Activated CD4-positive, alpha-beta T cell treated with anti-CD3 and anti-CD28 coated beads, Interleukin-2, amount 10 ng/mL, durations not matched to agents 24 days and 14 days (primary cell): ENCODE measurements at places on chromosomes 1 and 21. TPM values are rescaled to one million over a fixed set of nuclear protein-coding genes. Genes with fewer than 3 reads are reported as not detected.

Gene RSPO1
- total RNA-seq = not detected in 2 replicates

Gene INTS7
- 34.4 and 36.8 TPM in 2 replicates for total RNA-seq

Gene TBCE
- 24.0 and 24.2 TPM in 2 replicates for total RNA-seq

Gene TINAGL1
- total RNA-seq = not detected in 2 replicates

Gene F3
- total RNA-seq = 0.07 and 0.33 TPM in 2 replicates

Gene KLF18
- total RNA-seq = not detected in 2 replicates

Gene SMIM1
- total RNA-seq = 0.66 and 1.4 TPM in 2 replicates

Gene CFHR3
- total RNA-seq = not detected in 2 replicates

Gene FCRL5
- total RNA-seq = not detected in 2 replicates

Gene FMO2
- total RNA-seq = not detected in 2 replicates

Gene ACOT11
- 1.3 and 1.6 TPM in 2 replicates for total RNA-seq

Gene HRNR
- total RNA-seq = not detected in 2 replicates

Gene IFT25
- 53.9 and 55.8 TPM in 2 replicates for total RNA-seq

Gene RIPK4
- not detected in 2 replicates for total RNA-seq

Gene SPRR3
- not detected in 2 replicates for total RNA-seq

Gene CYP4A22
- not detected in 2 replicates for total RNA-seq

Gene RNF186
- not detected in 2 replicates for total RNA-seq

Gene ISG20L2
- total RNA-seq = 75.4 and 83.1 TPM in 2 replicates

Gene OLIG2
- not detected in 2 replicates for total RNA-seq

Gene FHL3
- 40.8 and 41.9 TPM in 2 replicates for total RNA-seq

Gene GJA8
- not detected in 2 replicates for total RNA-seq

Gene ADAMTS5
- not detected in 2 replicates for total RNA-seq

Gene C4BPA
- not detected in 2 replicates for total RNA-seq

Gene ZNF695
- total RNA-seq = 0.65 and 0.95 TPM in 2 replicates

Gene CCDC18
- total RNA-seq = 16.4 and 17.9 TPM in 2 replicates

Gene KCNJ9
- not detected in 2 replicates for total RNA-seq

Gene KRTAP19-3
- not detected in 2 replicates for total RNA-seq

Gene BATF3
- total RNA-seq = 100.0 and 100 TPM in 2 replicates

Gene NECTIN4
- 0.05 TPM in 1 of 2 replicates, not detected in the other for total RNA-seq

Gene RNF223
- not detected in 2 replicates for total RNA-seq

Gene DNASE2B
- total RNA-seq = not detected in 2 replicates

Gene SLC44A5
- not detected in 2 replicates for total RNA-seq

Gene S100A7A
- not detected in 2 replicates for total RNA-seq

Gene ELOVL1
- 76.8 and 85.1 TPM in 2 replicates for total RNA-seq

Gene ZNF670
- total RNA-seq = 2.8 TPM in 2 replicates

Gene GJA9
- not detected in 2 replicates for total RNA-seq

Gene BRDT
- total RNA-seq = not detected in 2 replicates

Gene PLA2G2C
- 0.28 and 0.40 TPM in 2 replicates for total RNA-seq

Gene LCE5A
- total RNA-seq = not detected in 2 replicates

Gene SPRR1B
- not detected in 2 replicates for total RNA-seq

Gene GPR61
- 0.14 TPM in 1 of 2 replicates, not detected in the other for total RNA-seq

Gene PCSK9
- total RNA-seq = not detected in 2 replicates

Gene TRIM33
- 37.7 and 39.7 TPM in 2 replicates for total RNA-seq

Gene FCAMR
- not detected in 2 replicates for total RNA-seq

Gene RNU1-1
- total RNA-seq = 1,962 and 2,189 TPM in 2 replicates

Gene CADM3
- not detected in 2 replicates for total RNA-seq

Gene KIF2C
- 78.1 and 82.7 TPM in 2 replicates for total RNA-seq

Gene RGS5
- total RNA-seq = 0.95 and 2.8 TPM in 2 replicates

Gene C1orf146
- total RNA-seq = not detected in 2 replicates

Gene ATXN7L2
- total RNA-seq = 15.1 and 15.6 TPM in 2 replicates

Gene TFAP2E
- 0.38 and 0.49 TPM in 2 replicates for total RNA-seq

Gene ATP1A4
- not detected in 2 replicates for total RNA-seq

Gene F5
- total RNA-seq = 46.3 and 51.3 TPM in 2 replicates
